Activated gamma-delta T cell treated with anti-CD3 and anti-CD28 coated beads, Interleukin-2, amount 50 U/mL, for 16 hours (primary cell): ENCODE measurements at places on chromosomes 13 and 19.

GRCh38 chr19:5700455-5701092 lies 10.5 kb downstream of the RPL36 start:
- DNase-seq: no peak

DNA sequence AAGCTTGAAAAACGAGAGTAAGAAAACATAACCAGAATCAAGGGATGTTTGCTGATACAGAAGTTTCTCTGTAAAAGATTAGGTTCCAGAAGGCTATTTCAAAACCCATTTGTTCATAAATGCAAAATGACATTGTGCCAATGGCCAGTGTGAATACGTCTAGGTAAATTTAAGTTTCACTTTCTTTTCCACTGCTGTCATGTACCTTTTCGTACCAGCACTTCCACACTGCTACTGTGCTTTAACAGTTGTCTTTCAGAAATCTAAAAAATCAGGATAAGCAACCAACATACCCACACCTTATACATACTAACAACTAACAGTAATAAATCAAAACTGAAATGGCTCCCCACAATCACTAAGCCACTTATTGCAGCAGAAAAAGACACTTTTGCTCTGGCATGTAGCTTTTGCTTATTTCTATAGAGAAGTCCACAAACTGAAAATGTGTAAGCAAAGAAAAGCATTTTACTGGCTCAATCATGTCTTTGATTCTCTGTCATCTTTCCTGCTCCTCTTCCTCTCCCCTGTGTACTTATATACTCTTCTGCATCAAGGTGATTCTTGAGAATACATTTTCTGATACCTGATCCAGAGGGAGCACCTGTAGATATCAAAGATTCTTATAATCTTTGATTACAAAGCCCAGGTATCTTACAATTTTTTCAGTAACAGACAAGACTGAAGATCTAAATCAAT lies 34.3 kb downstream of the ELF1 start:
- DNase-seq: no peak

DNA sequence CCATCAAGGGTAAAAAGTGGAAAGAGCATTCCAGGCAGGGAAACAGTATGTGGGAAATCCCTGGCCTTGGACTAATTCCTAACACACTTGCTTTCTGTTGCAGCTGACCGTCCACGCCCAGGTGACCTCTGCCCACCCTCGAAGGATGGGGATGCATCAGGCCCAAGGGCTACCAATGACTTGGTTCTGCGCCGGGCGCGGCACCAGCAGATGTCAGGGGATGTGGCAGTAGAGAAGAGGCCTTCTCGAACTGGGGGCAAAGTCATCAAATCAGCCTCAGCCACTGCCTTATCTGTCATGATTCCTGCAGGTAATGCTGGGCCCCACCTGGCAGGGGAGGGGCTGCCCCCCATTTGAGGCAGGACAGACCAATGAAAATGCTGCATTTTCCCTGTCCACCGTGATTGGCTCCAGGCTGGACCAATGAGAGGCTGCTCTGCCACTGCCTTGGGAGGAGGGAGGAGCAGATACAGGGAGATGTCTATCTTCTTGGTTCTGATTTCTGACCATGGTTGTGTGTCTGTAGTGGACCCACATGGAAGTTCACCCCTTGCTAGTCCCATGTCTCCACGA lies 12.6 kb downstream of the DNASE2 start:
- no peak for DNase-seq

DNA sequence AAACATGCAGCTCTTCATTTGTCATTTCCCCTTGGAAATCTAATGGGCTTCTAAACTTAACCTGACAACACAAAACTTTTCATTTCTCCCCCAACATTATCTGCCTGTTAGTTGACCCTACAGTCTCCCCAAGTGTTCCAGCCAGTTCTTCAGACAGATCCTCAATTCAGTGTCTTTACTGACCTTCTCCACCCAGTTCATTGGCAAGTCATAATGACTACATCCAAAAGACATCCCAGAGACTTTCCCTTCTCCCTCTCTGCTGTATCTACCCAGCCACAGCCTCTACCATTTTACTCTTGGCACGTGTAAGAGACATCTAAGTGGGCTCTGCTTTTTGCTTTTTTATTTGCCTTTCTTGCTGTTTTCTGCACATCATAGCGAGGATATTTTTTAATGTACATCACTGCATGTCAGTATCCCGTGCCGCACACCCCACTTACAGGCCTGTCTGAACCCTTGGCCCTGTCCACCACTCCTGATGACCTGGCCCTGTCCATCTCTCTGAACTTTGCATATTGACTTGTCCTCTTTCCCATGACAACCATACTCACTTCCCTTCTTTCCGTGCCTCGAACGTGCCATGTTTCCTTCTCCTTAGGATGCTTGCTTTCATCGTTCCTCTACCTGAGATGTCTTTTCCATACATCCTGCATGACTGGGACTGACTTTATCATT lies 391.9 kb downstream of the IRS2 start:
- DNase-seq: no peak

DNA sequence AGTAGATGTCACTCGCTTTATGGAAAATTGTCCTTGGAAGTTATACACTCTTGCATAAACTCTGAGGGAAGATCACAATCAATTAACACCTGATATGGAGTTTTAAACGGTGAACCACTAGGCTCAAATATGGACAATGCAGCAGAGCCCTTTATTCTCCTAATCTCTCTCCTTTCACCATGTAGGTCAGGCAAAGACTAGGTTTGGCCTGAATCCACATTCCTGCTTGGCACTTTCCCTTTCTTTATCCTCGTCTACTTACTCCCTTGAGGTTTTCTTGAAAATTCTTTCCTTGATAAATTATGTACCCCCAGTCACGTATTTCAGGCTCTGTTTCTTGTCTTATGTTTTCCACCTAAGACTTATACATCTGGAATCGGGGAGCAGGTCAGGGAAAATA lies 751.7 kb downstream of the DACH1 start:
- no peak for DNase-seq

DNA sequence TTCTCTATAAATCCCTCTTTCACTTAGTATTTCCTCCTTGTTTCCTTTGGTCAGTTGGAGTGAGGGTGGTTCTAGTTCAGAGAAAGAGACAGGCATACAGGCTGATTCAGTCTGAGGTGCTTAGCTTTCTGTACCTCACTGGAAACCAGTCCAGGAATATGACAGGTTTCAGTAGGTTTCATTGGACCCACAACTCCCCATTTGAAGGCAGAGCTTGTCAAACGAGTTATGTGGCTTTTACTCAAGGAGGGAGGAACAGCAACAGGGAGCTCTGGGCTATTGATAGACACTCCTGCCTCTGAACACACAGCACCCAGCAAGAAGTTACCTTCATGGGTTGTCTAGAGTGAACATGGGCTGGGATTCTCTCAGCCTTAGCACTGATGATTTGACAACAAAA lies 14.5 kb downstream of the ACTN4 start:
- DNase-seq: no peak
